ENCODE measurements at places on chromosomes 5 and 9.

DNA sequence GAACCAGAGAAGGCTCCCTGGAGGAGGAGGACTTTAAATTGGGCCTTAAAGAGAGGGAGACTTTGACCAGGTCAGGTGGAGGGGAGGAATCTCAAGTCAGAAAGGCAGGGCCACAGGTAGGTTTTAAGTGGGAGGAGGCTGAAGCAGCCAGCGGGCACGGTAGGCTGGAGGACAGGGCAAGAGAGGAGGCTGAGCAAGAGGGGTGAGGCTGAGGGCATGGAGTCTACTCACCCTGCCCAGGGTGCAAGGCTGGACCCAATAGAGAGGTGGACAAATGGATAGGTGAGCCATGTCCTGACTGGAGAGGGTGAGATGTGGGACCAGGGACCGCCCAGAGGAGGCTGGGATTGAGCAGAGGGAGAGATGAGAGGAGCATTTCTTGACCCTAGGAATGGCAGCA lies 25.6 kb upstream of the TRIM14 start:
- no peak for DNase-seq

GRCh38 chr5:37804401-37804800 lies 35.4 kb downstream of the GDNF start:
- no peak for DNase-seq

- DNase-seq, result no peak
These were observed 433.4 kb upstream of the TNC start for GRCh38 chr9:115551396-115551795.

DNA sequence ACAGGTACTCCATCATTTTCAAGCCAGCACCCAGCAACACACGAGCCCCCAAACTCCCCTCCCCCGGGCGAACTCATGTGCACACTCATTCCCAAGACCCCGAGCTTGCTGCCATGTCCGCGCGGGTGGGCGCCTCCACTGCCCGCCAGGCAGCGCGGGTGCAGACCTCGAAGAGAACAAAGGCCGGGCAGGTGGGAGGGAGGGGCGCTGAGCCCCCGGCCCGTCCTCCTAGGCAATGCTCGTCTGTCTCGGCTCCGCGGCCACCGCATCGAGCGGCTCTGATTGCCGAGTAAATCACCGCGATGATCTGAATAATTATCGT lies 47.1 kb upstream of the PSD2 start:
- no peak for DNase-seq

GRCh38 chr9:5482194-5482593 lies 28.1 kb upstream of the PDCD1LG2 start:
- no peak for DNase-seq

DNA sequence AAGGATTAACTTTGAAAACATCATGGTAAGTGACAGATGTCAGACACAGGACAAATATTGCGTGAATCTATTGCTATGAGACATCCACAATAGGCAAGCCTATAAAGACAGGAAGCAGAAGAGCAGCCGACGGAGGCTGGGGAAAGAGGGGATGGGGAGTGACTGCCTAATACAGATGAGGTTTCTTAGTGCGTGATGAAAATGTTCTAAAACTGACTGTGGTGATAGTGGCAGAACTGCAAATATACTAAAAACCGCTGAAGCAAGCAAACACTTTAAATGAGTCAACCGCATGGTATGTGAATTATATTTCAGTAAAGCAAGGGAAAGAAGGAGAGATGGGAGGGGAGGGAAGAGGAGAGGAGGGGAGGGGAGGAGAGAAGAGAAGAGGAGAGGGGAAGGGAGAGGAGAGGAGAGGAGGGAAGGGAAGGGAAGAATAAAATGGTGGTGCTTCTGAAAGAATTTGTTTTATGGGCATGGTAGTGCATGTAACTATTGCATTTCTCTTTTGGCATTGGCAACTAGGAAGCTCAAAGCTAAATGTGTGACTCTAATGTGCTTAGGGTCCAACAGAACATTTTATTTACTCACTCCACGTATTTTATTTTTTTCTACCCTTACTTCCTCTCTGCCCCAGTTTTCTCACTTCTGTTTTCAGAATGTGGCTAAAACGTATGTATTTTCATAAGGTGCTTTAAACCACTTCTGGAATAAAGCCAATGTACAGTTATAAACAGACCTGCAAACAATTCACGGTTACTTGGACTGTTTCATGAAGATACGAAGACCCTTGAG lies 21.3 kb downstream of the AKNA start:
- no peak for DNase-seq

Measured in iPS-NIHi11 (cell line).